ENCODE measurements at places on chromosomes 2 and 18.

DNA sequence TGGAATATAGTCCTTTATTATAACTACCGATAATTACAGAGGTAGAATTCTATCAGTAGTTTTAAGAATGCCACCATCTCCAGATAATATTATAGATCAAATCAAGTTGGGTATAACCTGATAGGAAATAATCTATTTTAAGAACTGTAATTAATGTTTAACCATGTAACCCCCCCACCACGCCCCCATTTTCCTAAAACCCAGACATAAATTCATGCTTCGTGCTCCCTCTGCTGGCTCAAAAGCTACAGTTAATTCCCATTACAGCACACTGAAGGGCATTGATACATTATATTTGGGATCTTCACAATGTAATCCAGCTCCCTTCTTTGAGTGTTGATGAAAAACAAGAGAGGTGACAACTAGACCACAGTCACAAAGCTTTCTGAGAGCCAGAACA, 228.0 kb upstream of the SMAD7 start:
- DNase-seq, result no peak

- no peak for DNase-seq
Observed at GRCh38 chr18:75219745-75220375, 9.3 kb downstream of the TSHZ1 start.

GRCh38 chr2:200348897-200349563, 42.5 kb downstream of the SPATS2L start:
- DNase-seq, result no peak

DNA sequence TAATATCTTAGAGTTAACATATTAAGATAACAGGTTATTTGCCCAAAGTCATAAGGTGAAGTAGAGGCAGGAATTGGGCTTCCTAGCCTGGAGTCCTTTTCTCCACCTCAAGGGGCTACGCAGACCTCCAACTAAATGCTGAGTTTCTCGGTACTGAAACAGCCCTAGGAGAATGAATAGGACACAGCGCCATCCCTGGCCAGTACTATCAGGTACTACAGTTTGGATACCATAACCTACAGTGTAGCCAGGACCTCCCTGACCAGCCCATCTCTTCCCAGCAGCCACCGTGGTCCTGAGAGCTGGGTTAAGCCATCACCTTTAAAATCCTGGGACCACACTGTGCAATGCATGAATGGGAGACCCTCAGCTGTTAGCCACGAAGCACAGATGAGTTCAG, 15.7 kb downstream of the CASP8 start:
- DNase-seq, result no peak

DNA sequence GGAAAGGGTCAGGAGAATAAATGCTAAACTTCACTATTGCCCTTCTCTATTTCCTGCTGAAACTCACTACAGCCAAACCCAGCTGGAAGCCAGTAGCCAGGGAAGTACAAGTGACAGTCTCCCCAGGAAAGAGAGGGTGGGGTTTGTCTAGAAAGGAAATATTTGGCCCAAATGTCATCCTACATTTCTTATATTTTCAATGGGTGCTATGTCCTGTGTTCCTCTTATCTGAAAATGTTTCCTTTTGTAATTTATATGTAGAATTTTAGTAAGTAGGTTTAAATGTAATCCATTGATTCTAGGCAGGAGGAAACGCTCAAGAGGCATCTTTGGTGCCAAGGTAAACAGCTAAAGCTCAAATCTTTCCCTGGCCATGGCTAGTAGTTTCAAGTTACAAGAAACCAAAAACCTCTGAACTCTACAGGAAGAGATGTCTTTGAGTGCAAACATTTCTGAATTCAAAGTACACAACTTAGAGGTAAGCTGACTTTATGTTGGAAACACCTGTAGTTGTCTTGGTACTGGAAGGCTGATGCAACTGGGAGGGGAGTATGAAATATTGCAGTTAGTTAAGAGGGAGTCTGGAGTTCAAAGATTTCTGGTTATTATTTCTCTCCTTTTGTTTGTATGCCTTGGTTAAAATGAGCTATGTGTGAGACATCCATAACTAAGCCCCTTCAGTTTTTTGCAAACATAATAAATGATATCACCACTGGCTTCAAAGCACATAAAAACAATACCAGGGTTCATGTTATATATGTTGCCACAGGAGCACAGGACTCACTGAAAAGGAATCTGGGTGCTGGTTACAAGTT, 356.1 kb upstream of the ZC3H15 start:
- no peak for DNase-seq

- no peak for DNase-seq
Observed at GRCh38 chr2:105403241-105403782, 4.5 kb upstream of the FHL2 start.

GRCh38 chr2:120787822-120788700, 52.4 kb downstream of the GLI2 start:
- no peak for DNase-seq

DNA sequence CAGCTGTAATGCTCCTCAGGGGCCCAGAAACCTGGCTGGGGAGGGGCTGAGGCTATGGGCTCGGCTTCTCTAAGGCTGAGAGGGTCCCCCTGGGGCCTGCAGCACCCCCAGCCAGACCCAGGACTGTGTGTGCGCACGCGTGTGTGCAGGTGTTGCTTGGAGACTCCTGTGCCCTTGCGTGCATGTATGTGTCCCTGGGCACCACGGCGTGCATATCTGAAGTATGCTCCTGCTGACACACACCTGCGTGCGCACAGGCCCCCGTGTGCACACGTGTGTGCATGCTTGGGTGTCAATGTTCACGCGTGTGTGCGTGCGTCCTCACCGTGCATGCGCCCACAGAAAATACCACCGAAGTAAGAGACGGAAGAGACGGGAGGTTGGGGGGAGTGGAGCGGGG, 14.9 kb upstream of the ECEL1 start:
- no peak for DNase-seq

GRCh38 chr2:232506709-232507108, 13.5 kb upstream of the PRSS56 start:
- DNase-seq, result no peak

DNA sequence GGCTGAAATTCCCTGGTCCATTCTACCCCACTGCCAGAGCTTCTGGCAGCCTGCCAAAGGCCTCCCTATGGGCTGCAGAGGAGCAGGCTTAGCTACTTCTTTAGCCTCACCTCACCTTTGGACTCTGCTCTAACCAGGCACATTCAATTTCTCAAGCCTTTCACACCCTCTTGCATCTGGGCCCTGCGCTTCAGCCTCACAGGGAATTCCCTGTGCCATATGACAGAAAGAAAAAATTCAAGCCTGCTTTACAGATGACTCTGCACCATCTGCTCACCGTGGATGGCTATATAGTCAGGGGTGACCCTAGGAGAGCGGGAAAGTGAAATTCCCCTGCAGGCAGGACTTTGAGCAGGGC, 62.5 kb downstream of the REEP1 start:
- no peak for DNase-seq

DNA sequence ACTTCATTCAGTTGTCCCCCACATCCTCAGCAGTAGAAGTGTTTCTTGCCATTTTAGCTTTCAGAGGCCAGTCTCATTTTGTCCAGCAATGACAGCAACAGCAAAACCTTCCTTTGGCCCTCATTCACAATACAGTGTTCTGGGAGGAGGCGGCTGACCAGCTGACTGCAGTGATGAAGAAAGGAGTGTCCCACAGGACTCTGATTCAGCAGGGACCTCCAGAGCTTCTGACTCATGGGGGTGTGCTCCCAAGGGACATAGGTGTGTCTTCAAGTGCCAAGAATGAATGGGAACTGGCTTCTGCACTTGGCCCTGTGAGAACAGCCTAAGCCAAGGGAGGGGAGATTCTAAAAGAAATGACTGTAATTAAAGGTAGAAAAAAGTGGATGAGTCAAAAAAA, 147.0 kb upstream of the PELI1 start:
- DNase-seq, result no peak

DNA sequence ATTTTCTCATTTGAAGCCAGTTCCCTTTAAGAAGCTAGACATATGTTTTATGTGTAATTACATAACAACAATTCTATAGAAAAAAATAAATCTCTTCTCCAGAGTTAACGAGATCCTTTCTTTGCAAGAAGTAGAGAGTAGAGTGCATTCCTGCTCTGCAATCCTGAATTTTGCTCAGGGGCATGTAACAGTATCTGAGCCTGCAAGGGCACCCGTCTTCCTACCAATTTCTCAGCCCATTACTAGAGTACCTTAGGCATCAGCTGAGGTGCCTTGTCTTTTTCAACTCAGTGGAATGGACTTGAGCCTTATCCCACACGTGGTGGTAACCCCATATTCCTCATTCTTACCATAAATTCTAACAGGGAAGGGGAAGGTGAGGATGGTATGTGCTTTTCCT, 205.9 kb downstream of the IKZF2 start:
- DNase-seq, result no peak

GRCh38 chr2:71070294-71071093, 2.0 kb downstream of the NAGK start:
- no peak for DNase-seq

GRCh38 chr2:228675646-228676045, 494.2 kb upstream of the SPHKAP start:
- no peak for DNase-seq

GRCh38 chr2:96916156-96916630, 46.3 kb upstream of the SEMA4C start:
- no peak for DNase-seq

DNA sequence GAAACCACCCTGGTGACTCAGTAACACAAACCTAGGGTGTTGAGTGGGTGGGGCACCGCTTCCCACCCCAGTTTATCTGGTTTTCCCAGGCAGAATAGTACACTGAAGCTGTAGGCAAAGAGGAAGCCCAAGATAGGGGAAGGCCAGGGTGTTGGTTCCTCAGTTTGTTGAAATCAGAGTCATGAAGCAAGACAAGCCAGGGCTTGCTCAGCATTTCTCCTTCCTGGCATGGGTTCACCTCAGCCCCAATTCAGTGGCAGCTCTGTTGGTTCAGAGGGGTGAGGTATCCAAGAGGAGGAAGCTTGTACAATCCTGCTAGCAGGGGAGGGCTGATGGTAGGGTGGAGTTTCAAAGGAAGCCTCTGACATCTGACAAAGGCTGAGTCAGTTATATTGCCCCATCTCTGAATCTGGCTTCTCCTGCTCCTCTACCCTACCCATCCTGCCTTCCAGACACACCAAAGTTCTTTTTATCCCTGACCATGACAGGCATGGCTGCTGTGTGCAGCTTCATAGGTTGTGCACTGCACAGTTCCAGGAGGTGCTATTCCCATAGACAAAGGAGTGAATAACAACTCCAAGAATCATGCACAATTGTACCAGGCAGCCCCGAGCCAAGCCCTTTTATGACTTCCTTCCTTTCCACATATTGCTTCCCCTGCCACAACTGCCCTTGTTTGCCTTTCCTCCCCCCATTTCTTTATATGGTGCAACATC, 24.9 kb upstream of the RAB10 start:
- DNase-seq, result no peak

GRCh38 chr2:95376311-95377215, 25.9 kb upstream of the FAHD2A start:
- no peak for DNase-seq

GRCh38 chr18:9520666-9521065, 45.4 kb downstream of the RALBP1 start:
- no peak for DNase-seq

Data from renal cortex interstitium (tissue), 15 donors.